ENCODE measurements at places on chromosomes 13 and 19. TPM values are rescaled to one million over a fixed set of nuclear protein-coding genes. Genes with fewer than 3 reads are reported as not detected.

Gene LILRA5
- total RNA-seq = not detected

Gene SIGLEC9
- not detected for total RNA-seq

GRCh38 chr19:49888510-49888824 lies 8.2 kb downstream of the IL4I1 start:
- no peak overlapping the region for H3K4me3 ChIP-seq
- DNase-seq = no peak
- H3K36me3 ChIP-seq = peaks cover 1% of the 10 kb centered on the region
- no peak overlapping the region for H3K27ac ChIP-seq
- H3K27me3 ChIP-seq = peaks cover 7% of the 10 kb centered on the region

- H3K27me3 ChIP-seq = no peaks in the 10 kb centered on the region
- no peak for DNase-seq
- H3K4me1 ChIP-seq = peaks cover 12% of the 10 kb centered on the region
Observed at GRCh38 chr13:82879921-82880320, 1002.4 kb downstream of the SLITRK1 start.

- no peaks in the 10 kb centered on the region for H3K27me3 ChIP-seq
- DNase-seq = peak; percentile 66
- H3K27ac ChIP-seq = no peak overlapping the region
Observed at GRCh38 chr19:28710278-28710677, 502.7 kb downstream of the UQCRFS1 start.

DNA sequence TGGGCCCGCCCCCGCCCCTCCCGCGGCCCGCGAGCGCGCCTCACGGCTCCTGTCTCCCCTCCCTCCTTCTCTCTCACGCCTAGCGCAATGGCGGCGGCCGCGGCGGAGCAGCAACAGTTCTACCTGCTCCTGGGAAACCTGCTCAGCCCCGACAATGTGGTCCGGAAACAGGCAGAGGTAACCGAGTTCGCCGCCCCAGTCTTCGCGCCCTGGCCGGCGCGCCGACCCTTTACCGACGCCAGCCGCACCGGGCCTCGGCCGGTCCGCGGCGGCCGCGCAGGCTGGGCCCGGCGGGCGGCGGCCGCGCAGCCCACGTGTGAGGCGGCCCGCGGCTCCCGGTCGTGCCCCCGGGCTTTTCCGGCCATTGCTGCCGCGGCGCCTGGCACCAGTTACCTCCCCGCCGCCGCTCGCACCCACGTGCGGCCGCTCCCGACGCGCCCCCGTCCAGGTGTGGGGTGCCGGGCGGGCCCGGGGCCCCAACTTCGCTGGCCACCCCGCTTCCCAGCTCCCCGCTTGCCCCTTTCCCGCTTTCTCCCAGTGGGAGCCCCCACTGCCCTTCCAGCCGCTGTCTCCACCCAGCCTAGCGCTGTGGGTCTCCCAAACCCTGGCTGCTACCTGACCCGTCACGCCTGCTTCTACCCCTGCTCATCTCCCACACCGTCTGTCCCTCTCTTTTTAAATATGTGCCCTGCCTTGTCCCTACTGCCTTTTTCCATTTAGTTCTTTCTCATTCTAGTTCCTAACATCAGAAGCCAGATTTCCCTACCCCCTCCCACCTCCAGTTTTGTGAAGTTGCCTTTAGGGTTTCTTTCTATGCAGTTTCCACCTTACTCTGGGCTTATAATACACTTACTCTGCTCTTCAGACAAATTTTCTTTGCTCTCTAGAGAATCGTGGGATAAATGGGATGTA lies 23.4 kb downstream of the IPO5 start:
- peaks cover 3% of the 10 kb centered on the region for H3K27me3 ChIP-seq
- peak overlapping the region; percentile 96 for H3K4me3 ChIP-seq
- peak overlapping the region; percentile 93 for H3K27ac ChIP-seq
- H3K36me3 ChIP-seq = peaks cover 24% of the 10 kb centered on the region
- DNase-seq = no peak

DNA sequence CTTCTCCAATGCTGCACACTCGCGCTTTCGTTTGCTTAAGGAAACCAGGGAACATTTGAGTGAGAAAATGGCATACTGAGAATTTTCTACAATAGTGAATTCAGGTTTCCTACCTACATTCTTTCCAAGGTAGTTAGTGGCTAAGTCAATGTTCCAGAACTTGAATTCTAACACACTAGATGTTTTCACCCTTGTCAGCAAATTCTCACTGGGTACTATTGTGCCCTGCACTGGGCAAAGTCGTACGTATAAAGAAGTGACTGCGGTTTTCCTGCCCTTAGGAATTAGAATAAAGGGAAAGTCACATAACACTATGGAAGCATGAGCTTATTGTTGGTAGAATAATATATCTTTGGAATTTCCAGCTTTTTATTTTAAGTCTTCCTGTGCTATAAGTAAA lies 119.2 kb upstream of the TNFSF11 start:
- no peaks in the 10 kb centered on the region for H3K36me3 ChIP-seq
- no peak for DNase-seq
- H3K27ac ChIP-seq = no peak overlapping the region
- H3K4me1 ChIP-seq = no peaks in the 10 kb centered on the region
- H3K27me3 ChIP-seq = peaks cover 5% of the 10 kb centered on the region
- H3K4me3 ChIP-seq = no peak overlapping the region

Data from HFFc6 (cell line).